Stimulated activated CD8-positive, alpha-beta memory T cell treated with anti-CD3 and anti-CD28 coated beads, Interleukin-4, amount 100 ng/mL, for 4 hours (primary cell): ENCODE measurements at places on chromosomes 4 and X.

DNA sequence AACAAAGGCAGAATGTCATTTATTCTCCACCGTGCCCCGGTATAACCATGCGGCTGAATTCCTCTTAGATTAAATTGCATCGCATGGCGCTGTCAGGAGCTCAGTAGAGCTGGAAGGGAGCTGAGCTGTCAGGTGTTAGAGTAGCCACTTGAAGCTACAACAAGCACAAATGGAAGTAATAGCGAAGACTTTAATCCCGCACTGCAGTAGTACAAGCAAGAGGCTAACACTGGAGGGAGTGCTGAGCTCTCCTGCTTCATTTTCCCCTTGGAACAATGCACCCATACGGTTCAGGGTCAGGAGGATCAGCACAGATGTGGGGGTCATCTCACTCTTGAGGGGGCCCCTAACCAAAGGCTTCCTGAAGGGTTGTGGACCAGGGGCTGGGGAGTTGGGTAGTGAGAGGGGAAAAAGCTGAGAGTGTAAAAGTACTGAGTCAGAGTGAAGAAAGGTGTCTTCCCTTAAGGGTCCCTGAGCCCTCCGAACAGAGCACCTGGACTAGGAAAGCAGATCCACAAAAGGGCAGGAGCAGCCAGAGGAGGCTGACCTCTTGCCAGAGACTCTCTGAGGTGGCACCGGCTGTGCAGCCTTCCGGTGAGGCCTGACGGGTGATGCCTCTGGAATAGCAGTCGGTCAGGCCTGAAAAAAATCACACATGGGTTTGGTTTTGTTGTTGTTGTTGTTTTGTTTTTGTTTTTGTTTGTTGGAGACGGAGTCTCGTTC lies 36.0 kb upstream of the CBR4 start:
- DNase-seq, result no peak

DNA sequence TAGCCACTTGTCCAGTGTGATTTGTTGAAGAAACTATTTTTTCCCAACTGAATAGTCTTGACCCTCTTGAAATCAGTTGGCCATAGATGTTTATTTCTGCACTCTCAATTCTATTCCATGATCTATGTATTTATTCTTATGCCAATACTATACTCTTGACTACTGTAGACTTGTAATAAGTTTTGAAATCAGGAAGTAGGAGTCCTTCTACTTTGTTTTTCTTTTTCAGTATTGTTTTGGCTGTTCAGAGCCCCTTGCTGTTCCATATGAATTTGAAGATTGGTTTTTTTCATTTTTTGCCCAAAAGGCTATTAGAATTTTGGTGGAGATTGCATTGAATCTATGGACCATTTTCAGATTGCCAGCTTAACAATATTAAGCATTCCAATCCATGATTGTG lies 10.2 kb downstream of the SAP30 start:
- no peak for DNase-seq

DNA sequence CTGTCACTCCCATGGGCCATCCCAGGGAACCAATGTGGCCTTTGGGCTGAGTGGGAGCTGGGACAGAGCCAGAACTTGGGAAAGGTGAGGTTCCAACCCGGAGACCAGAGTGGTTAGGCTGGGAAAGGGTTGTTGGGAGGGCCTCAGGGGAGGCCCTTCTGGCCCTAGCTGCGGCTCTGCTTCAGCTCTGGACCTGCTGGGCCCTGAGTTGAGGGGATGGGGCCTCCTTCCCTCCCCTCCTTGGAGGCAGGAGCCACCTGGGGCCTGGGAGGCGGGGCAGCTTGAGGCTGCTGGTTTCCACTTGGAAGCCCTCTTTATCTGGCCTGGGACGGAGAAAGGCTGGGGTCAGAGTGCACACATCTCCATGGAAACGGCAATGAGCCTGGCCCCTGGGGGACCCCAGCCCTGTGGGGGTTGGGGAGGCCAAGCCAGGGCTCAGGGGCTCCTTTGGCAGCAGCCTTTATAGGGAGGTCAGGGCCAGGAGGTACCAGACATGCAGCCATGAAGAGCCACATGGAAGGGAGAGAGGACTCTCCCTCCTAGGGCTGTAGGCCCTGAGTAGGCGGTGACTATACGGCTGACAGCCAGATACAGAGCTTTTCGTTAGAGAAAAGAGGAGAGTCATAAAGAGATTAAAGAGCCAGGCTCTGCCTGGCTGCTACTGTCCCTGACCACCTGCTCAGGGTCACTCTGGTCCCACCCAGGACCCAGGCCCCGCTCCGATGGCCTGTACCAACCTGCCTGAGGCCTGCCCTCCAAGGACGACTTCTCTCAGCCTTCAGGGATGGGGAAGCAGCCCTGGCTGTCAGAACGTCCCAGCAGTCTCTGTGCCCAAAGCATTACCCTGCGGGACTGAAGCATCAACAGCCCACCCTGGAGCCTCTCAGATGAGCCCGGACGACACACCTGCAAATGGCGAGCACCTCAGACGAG lies 6.9 kb upstream of the NSD2 start:
- no peak for DNase-seq

- no peak for DNase-seq
Measured at GRCh38 chr4:42411803-42412202, 14.5 kb downstream of the SHISA3 start.

GRCh38 chr4:168529257-168529656 lies 32.4 kb downstream of the PALLD start:
- no peak for DNase-seq

- DNase-seq, result no peak
Measured at GRCh38 chr4:93775551-93775950, 53.0 kb upstream of the ATOH1 start.
